Gastroesophageal sphincter (tissue), 4 donors: ENCODE measurements at places on chromosomes 4 and X. TPM values are rescaled to one million over a fixed set of nuclear protein-coding genes. Genes with fewer than 3 reads are reported as not detected.
A peak's percentile ranks its signal among the peaks of the same experiment; 100 is the strongest.

The ZIC3 gene
- total RNA-seq: not detected

The S100G gene
- total RNA-seq: not detected

The LINC00632 gene
- 18.2 TPM for total RNA-seq

The SCD5 gene
- 20.8 TPM for total RNA-seq

The CORIN gene
- total RNA-seq: 2.2 TPM

The ZCCHC18 gene
- total RNA-seq: 2.0 TPM

The NAT8L gene
- total RNA-seq: not detected

The DNAAF6 gene
- not detected for total RNA-seq

The GAGE1 gene
- not detected for total RNA-seq

The SLC9B1 gene
- 2.8 TPM for total RNA-seq

- no peak for ATAC-seq
These were observed 7.2 kb upstream of the NEUROG2 start for GRCh38 chr4:112523008-112523721.

- ATAC-seq: no peak
These were observed 586.7 kb downstream of the GBA3 start for GRCh38 chr4:23279377-23279986.

DNA sequence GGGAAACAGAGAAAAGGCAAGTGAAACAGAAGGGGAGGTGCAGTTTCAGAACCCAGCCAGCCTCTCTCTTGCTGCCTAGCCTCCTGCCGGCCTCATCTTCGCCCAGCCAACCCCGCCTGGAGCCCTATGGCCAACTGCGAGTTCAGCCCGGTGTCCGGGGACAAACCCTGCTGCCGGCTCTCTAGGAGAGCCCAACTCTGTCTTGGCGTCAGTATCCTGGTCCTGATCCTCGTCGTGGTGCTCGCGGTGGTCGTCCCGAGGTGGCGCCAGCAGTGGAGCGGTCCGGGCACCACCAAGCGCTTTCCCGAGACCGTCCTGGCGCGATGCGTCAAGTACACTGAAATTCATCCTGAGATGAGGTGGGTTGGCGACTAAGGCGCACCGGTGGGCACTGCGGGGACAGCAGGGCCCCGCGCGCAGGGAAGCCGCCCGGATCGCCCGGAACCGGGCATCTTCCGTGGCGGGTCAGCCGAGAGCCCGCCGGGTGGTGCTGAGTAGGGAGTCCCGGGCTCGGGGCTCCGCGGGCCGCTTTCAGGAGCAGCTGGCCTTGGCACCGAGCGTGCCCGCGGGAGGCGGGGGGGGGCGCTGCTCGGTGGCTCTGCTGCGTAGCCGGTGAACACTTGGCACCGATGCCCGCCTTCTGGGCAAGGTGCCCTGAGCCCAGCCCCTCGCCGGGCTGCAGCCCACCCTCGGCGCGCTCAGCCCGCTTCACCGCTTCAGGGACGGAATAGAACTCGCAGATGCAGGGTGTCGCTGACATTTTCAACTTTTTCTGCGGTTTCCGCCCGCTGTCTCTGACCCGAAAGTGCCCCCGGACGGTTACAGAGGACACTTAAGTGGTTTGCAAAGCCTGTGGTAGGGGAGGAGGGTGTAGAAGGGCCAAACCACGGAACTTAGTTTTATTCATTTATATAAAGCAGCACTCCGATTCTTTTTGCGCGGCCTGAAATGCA is at the start of gene CD38:
CD38 (plus strand) TSS at position 40 of the 953 bp plus-strand sequence; CDS start at position 127, 87 bp downstream.
- peak; percentile 43 for ATAC-seq

DNA sequence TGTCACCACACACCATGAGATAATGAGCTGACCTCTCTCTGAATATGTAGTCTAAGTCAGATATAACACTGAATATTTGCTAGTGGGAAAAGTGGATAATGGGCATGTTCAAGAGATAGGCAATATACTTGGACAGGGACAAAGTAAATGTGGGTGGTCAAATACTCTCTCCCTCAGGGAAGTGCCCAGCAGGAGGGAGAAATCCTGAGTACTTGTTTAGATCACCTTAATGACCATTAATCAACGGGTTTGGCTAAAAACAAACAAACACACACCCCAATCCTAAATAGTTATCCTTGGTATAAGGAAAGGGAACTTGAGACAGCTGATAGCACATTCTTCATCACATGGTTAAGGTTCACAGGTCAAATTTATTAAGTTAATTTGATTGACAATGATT is 933.5 kb downstream of the C4orf33 start:
- ATAC-seq: no peak

DNA sequence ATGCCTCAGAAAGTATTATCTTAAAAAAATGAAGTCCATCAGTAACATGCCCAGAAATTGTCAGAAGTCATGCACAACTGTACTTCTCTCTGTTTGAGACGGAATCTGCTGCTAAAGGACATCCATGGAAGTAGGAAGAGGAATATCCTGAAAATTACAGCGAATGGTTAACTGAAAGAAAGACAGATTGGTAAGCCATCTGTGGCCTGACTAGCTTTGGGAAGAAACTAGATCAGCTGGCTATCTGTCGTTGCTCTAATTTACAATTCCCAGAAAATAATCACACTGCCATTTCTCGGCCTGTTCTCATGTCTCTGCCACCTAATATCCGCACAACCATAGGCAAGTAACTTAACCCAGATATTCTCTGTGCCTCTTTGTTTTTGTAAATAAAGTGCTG is 496.5 kb downstream of the PCDH19 start:
- no peak for ATAC-seq

DNA sequence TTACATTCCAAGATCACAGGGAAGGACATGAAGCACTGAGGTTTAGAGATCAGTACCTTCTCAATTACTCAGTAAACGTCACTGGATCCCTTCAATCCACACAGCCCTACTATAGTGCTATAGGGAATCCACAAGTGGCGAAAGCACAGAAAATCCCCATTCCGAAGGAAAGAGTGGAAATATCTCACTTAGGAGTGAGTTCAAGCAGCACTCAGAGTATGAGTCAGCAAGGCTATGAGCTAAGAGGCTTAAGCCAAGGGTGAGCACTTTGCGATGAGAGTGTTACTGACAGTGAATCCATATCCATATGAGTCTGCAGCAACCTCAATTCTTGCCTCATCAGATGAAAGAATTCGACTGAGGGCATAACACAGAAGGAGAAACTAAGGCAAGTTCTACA is 165.1 kb downstream of the VSIG4 start:
- ATAC-seq: no peak

GRCh38 chr4:16217300-16218051 is 8.8 kb downstream of the TAPT1 start:
- no peak for ATAC-seq

GRCh38 chr4:86834901-86835300 is 14.3 kb downstream of the SLC10A6 start:
- no peak for ATAC-seq

- no peak for ATAC-seq
These were observed 18.8 kb upstream of the TBC1D8B start for GRCh38 chrX:106783716-106784115.

DNA sequence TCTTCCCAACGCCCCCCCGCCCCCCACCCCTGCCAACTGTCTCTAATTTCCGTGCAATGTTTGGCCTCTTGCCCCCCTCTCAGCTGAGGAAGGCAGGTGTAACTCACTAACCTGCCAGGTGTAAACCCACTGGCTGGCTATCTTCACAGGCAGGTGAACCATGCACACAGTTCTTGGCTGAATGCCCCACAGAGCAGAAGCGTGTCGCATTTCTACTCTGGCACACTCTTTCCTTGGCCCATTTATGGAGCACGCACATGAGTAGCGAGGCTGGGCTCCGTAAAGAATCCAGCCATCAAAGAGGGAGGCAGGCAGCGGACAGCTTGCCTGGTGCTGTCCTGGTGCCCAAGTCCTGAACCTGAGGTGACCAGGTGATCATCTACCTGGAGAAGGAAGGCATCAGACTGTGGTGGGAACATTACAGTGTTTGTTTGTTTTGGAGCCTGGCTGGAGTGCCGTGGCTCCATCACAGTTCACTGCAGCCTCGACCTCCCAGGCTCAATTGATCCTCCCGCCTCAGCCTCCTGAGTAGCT is 39.2 kb upstream of the CRMP1 start:
- ATAC-seq: no peak

GRCh38 chrX:148567229-148567628 is 66.8 kb downstream of the AFF2 start:
- no peak for ATAC-seq

DNA sequence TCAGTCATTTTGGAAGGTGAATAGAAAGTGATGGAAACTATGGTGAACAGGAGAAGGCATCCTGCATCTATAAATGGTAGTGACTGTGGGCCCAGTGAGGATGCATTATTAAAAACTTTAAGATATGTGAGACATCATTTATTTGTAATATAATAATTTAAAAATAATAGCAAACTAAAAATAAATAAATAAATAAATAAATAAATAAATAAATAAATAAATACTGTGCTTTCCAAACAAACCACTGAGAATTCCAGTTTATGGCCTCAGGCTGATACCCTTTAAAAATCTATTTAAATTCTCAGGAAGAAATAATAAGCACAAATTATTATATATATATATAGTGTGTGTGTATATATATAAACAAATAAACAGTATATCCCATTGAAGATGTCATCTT is 248.0 kb upstream of the DCAF8L1 start:
- no peak for ATAC-seq

GRCh38 chrX:28398342-28398741 is 188.9 kb upstream of the IL1RAPL1 start:
- no peak for ATAC-seq

DNA sequence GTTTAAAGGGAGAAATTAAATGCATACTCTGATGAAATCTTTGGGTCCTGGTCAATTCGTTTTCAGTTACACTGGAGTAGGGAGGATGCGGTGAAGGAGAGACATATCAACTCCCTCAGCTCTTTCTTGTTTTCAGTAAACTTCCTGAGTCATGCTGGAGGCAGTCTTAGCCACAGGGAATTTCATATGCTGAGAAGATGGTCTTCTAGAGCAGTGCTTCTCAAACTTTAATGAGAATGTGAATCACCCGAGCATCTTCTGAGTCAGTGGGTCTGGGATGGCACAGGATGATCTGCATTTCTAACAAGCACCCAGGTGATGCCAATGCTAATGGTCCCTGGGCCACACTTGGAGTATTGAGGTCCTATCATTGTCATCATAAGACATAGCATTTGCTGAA is 214.5 kb downstream of the KIT start:
- no peak for ATAC-seq
